ENCODE measurements at places on chromosomes 4 and X. TPM values are rescaled to one million over a fixed set of nuclear protein-coding genes. Genes with fewer than 3 reads are reported as not detected.

Gene BTK
- not detected for total RNA-seq

Gene JAKMIP1
- total RNA-seq = not detected

Gene DCAF8L2
- total RNA-seq = not detected

Gene MAGEC3
- not detected for total RNA-seq

Gene CNGA2
- total RNA-seq = not detected

Gene SLC39A8
- 19.3 TPM for total RNA-seq

Measured in hair follicular keratinocyte (primary cell).